ENCODE measurements at places on chromosomes 1 and 21. TPM values are rescaled to one million over a fixed set of nuclear protein-coding genes. Genes with fewer than 3 reads are reported as not detected.

GATAD2B gene
- 11.7 TPM for total RNA-seq

DNA sequence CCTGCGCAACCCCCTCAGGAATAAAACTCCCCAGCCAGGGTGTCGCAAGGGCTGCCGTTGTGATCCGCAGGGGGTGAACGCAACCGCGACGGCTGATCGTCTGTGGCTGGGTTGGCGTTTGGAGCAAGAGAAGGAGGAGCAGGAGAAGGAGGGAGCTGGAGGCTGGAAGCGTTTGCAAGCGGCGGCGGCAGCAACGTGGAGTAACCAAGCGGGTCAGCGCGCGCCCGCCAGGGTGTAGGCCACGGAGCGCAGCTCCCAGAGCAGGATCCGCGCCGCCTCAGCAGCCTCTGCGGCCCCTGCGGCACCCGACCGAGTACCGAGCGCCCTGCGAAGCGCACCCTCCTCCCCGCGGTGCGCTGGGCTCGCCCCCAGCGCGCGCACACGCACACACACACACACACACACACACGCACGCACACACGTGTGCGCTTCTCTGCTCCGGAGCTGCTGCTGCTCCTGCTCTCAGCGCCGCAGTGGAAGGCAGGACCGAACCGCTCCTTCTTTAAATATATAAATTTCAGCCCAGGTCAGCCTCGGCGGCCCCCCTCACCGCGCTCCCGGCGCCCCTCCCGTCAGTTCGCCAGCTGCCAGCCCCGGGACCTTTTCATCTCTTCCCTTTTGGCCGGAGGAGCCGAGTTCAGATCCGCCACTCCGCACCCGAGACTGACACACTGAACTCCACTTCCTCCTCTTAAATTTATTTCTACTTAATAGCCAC is 696 bp downstream of the TGFB2 start:
- no peaks in the 10 kb centered on the region for H3K36me3 ChIP-seq
- peak overlapping the region; percentile 90 for H3K27ac ChIP-seq
- peak; percentile 80 for DNase-seq

DNA sequence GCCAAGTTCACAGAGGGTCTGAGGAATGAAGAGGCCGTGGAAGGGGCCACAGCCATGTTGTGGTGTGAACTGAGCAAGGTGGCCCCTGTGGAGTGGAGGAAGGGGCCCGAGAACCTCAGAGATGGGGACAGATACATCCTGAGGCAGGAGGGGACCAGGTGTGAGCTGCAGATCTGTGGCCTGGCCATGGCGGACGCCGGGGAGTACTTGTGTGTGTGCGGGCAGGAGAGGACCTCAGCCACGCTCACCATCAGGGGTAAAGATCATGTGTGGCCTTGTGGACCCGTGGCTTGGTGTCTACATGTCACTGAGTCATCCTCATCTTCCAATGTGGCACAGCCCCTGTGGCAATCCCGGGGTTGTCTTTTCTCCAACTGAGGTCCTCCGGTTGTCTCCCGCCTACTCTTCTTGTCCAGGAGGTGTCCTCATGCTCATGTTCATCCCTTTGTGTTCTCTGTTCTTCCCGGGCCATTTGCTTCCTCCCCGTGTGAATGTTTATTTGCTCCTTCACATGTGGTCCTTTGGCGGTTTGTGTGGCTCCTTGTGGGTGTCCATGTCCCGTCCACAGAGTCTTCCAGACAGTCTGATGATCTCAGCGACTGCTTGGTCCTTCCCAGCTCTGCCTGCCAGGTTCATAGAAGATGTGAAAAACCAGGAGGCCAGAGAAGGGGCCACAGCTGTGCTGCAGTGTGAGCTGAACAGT is 84.2 kb downstream of the OBSCN start:
- H3K36me3 ChIP-seq: no peaks in the 10 kb centered on the region
- H3K27ac ChIP-seq: no peak overlapping the region
- no peak overlapping the region for H3K4me3 ChIP-seq
- no peak for DNase-seq
- H3K4me1 ChIP-seq: no peaks in the 10 kb centered on the region
- no peaks in the 10 kb centered on the region for H3K27me3 ChIP-seq

DYRK3 gene
- 6.2 TPM for total RNA-seq

DNA sequence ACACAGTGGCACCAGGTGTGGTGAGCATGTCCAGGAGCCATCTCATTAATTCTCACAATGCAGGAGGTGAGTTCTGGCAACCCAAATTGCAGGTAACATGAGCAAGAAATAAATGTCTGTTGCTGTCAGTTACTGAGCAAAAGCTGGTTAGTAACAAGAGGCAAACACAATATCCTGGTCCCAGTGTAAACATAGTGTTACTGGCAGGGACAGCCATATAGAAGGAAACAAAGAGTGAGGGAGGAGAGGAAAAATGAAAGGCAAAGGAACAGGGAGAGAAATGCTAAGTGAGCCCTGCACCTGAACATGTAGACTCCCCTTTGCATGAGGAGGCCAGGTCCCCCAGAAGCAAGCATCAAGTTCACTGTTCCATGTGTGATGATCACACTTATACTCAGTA is 203.6 kb downstream of the TRABD2B start:
- no peak for DNase-seq
- no peaks in the 10 kb centered on the region for H3K27me3 ChIP-seq
- H3K4me3 ChIP-seq: no peak overlapping the region
- no peaks in the 10 kb centered on the region for H3K36me3 ChIP-seq

DNA sequence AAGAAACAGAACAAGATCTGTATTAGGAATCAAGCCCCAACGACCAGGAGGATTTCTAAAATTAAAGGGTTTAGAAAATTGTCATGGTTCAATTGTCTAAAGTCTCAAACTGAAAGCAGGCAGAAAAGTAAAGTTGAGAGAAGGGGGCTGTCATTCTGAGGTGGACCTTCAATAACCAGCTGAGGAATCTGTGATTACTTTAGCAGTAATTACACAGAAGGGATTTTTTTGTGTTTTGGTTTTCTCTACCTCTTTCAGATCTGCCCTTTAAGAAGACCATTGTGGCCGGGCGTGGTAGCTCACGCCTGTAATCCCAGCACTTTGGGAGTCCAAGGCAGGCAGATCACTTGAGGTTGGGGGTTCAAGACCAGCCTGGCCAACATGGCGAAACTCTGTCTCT is 17.4 kb downstream of the AIDA start:
- no peaks in the 10 kb centered on the region for H3K36me3 ChIP-seq
- no peaks in the 10 kb centered on the region for H3K4me1 ChIP-seq
- no peak overlapping the region for H3K27ac ChIP-seq
- DNase-seq: no peak
- H3K4me3 ChIP-seq: no peak overlapping the region

SPATA45 gene
- 0.96 TPM for total RNA-seq

DNA sequence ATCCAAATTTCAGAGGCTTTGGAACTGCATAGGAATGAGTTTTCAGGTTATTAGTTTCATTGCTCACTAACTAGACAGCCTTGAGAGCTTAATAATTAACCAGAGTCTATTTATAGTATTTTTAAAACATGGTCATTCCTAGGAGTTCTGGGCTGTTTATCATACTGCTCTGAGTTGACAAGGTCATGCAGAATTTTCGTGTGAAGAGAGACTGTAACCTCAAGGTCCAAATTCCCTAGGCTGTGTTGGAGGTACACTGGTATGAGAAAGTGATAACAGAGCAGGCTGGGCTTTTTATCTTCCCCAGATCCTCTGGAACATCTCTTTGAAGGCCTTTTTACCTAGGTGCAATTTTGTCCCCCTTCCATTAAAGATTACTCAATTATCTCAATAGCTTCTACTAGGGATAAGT is 736.3 kb downstream of the LTN1 start:
- H3K36me3 ChIP-seq: no peaks in the 10 kb centered on the region
- no peak overlapping the region for H3K4me3 ChIP-seq
- DNase-seq: peak; percentile 80
- H3K27me3 ChIP-seq: no peaks in the 10 kb centered on the region
- H3K4me1 ChIP-seq: peaks cover 44% of the 10 kb centered on the region
- peak overlapping the region; percentile 89 for H3K27ac ChIP-seq

DMRTA2 gene
- not detected for total RNA-seq

GRCh38 chr21:31335957-31336738 is 7.9 kb downstream of the TIAM1 start:
- H3K36me3 ChIP-seq: no peaks in the 10 kb centered on the region
- DNase-seq: peak; percentile 27
- no peaks in the 10 kb centered on the region for H3K27me3 ChIP-seq
- H3K4me3 ChIP-seq: no peak overlapping the region
- H3K27ac ChIP-seq: no peak overlapping the region

MSH4 gene
- total RNA-seq: 0.37 TPM

GRCh38 chr1:90043586-90043985 is 48.7 kb downstream of the ZNF326 start:
- H3K36me3 ChIP-seq: no peaks in the 10 kb centered on the region
- H3K27ac ChIP-seq: no peak overlapping the region
- no peaks in the 10 kb centered on the region for H3K27me3 ChIP-seq
- no peak overlapping the region for H3K4me3 ChIP-seq
- peaks cover 6% of the 10 kb centered on the region for H3K4me1 ChIP-seq
- peak; percentile 9 for DNase-seq

SLAMF6 gene
- not detected for total RNA-seq

DNA sequence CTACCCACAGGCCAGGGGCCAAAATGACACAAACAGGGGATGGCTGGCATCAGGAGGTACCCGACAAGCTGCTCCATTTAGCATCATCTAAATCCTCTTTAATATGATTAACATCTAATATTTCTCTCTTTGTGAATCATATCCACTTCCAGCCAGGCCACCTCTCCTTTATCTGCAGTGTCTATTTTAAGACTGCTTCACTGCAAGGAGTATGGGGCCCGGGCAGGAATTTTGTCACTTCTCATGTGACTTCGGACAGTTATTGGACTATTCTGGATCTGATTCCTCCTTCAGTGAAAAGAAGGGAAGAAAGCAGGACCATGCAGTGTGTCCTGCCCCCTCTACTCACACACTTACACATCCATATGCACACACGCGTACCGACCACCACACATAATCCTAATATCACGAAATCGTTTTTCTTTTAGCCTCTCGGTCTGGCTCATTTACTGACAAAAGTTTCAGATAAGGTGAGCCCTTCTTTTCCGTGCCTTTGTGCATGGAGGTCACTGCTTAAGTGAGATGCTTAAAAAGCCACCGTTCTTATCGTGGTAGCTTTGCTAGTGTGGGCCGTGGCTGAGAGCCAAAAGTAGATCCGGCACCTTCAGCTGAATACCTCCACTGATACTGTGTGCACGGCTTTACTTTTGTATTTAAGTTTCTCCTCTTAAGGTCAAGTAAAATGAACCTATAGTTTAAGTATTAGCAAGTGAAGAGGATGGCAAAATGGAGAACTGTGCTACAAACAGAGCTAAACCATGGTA is 26.0 kb downstream of the PROX1 start:
- DNase-seq: no peak
- no peak overlapping the region for H3K4me3 ChIP-seq
- no peaks in the 10 kb centered on the region for H3K36me3 ChIP-seq
- H3K27ac ChIP-seq: no peak overlapping the region

CAPN9 gene
- total RNA-seq: 3.7 TPM

- no peak for DNase-seq
- H3K27ac ChIP-seq: no peak overlapping the region
- no peaks in the 10 kb centered on the region for H3K27me3 ChIP-seq
- H3K36me3 ChIP-seq: no peaks in the 10 kb centered on the region
- H3K4me3 ChIP-seq: no peak overlapping the region
- H3K4me1 ChIP-seq: peaks cover 21% of the 10 kb centered on the region
These were observed 6.9 kb downstream of the PTPRU start for GRCh38 chr1:29243023-29243870.

DNA sequence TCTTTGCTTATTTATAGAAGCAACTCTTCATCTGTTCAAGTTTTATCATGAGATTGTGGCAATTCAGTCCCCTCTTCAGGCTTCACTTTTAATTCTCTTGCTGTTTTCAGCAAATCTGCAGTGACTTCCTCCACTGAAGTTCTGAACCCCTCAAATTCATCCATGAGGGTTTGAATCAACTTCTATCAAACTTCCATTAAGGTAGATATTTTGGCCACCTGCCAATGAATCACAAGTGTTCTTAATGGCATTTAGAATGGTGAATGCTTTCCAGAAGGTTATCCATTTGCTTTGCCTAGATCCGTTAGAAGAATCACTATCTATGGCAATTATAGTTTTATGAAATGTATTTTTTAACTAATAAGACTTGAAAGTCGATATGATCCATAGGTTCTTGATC is 946.7 kb upstream of the B3GALT2 start:
- no peaks in the 10 kb centered on the region for H3K36me3 ChIP-seq
- H3K4me3 ChIP-seq: no peak overlapping the region
- H3K4me1 ChIP-seq: no peaks in the 10 kb centered on the region
- H3K27me3 ChIP-seq: no peaks in the 10 kb centered on the region
- DNase-seq: no peak
- no peak overlapping the region for H3K27ac ChIP-seq

DNA sequence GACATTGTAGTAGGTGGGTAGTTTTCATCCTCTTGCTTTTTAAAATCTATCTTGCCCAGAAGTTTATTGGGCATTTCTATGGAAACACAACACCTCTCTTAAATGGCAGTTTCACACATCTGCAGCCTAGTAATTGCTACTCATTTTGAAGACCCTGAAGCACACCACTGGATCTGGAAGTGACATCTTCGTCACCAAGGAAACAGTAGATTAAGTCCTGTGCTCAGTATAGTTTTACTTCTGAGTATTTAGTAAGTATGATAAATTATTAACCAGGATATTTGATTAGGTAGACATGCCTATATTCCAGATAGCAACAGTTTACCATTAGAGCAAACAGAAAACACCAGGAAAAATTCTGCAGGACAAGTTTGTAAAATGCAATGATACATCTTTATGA is 48.7 kb downstream of the UCK2 start:
- H3K27ac ChIP-seq: no peak overlapping the region
- no peaks in the 10 kb centered on the region for H3K36me3 ChIP-seq
- H3K4me3 ChIP-seq: no peak overlapping the region
- no peak for DNase-seq

DNA sequence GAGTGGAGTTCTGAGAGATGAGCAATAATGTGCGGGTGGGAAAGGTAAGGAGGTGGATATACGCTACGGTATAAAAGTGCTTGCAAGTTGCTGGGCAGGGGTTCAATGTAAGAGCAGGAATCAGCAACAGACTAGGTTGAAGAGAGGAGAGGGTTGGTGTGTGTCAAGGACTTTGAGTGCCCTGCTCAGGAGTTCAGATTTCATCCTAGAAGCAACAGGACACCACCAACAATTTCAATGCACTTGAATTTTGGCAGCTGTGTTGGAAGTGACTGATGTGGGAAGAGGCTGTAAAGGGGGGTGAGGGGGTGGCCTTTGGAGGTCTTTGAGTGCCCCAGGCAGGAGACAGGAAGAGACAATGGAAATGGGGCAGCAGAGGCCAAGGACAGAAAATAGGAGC is 57.3 kb downstream of the RHOU start:
- no peak overlapping the region for H3K27ac ChIP-seq
- no peak for DNase-seq
- no peak overlapping the region for H3K4me3 ChIP-seq
- H3K4me1 ChIP-seq: peaks cover 6% of the 10 kb centered on the region

Data from hepatocyte (in vitro differentiated cells).